ENCODE measurements at places on chromosomes 4 and X.

DNA sequence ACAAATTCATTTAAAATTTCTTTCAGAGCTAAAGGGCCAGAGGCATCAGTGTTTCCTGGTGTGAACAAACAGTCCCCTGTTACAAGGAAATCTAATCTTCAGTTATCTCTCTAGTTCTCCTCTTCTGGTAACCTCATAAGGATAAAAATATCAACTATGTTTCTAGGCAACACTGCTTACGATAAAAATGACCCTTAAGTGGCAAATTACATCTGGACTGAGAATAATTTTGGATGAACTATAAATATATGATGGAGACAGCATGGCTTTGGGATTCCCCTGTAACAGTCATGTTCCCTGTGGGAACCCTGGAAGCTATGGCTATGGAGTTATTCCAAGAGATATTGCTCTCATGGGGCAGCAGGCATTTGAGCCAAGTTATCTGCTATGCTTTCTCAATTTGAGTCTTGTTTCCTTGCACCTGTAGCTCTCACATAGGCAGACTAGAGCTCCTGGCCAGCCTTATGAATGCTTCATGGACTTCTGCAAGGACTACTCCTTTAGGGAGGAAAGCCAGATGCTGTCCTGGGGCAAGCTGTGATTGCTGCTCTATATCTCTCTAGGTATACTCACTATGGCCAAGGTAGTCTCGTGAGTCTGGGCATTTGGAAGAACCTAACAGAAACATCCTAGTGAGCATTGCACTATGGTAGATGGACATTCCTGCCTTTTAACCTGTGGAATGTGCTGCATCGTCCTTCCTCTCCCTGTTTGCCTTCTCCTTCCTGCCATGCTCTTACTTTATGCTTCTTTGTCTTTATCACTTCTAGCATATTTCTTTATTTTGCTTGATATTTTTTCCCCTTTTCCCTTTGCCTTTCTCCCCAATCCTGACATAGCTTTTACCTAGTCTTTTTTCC lies 14.2 kb downstream of the C4orf33 start:
- no peak for DNase-seq

- DNase-seq: no peak
Measured at GRCh38 chrX:109327251-109327650, 154.6 kb downstream of the GUCY2F start.

- no peak for DNase-seq
Measured at GRCh38 chr4:101224358-101225218, 122.7 kb downstream of the PPP3CA start.

DNA sequence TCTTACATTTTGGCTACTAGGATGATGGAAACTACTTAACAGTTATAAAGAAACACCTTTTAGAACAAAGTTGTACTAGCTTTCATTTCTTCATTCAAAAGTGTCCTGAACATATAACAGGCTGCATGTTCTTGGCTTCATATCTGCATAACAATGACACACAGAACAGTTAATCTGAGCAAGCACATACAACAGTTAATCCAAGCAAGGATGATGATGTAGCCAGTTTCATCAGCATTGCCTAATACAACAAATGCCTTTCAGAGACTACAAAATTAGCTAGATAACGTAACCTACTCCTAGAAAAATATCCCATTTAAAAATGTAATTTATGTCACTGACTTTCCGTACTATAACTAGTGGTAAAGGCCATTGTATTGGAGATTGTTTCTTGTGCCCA lies 182.1 kb downstream of the SCFD2 start:
- no peak for DNase-seq

- no peak for DNase-seq
Measured at GRCh38 chr4:85445050-85445639, 29.8 kb upstream of the ARHGAP24 start.

GRCh38 chrX:13965531-13965930 lies 64.2 kb downstream of the GEMIN8 start:
- DNase-seq: no peak

DNA sequence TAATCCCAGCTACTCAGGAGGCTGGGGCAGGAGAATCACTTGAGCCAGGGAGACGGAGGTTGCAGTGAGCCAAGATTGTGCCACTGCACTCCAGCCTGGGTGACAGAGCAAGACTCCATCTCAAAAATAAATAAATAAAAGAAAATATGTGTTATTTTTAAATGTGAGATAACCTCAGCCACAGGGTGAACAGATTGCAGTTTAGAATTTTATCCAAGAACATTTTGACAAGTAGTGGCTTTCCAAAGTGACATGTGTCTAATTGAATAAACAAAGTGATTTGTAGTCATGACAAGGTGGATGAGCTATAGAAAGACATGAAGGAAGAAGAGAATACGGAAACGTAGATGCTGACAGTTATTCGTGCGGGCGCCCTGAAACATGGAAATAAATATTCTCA lies 176.1 kb downstream of the DCTD start:
- DNase-seq: no peak

- DNase-seq: no peak
Measured at GRCh38 chrX:153744210-153745066, 19.6 kb upstream of the PLXNB3 start.

- no peak for DNase-seq
Measured at GRCh38 chr4:59339631-59340030, 1860.5 kb upstream of the ADGRL3 start.

- DNase-seq: no peak
Measured at GRCh38 chrX:99271641-99272040, 1138.4 kb downstream of the PCDH19 start.

DNA sequence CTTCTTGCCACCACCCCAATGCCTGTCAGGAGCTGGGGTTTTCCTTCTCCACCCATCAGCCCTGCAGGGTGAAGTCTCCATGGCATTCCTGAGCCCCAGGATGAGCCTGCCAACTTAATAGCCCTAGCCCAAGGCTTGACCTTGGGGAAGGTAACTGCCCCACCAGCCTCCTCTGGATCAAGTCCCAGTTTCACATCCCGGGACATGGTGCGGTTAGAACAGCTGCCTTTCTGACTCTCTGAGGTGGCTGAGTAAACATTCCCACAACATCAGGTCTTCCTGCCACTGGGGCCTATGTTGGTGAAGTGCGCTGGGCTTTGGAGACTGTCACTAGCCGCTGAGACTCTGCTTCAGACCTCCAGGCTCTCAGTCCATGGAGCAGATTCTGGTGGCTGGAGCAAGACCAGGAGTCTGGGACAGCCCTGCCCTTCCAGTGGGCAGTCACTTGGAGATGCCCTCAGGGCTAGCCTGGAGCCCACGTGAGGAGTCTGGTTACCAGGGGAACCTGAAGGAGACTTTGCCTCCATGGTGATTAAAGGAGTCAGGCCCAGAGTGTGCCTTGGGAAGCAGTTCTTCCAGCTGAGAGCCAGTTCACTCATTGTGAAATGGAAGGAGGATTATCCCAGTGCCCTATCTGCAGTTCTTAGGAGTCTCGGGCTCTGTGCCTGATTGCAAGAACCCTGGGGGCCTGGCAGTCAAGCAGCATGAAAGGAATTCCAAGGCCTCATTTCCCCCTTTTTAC lies 56.8 kb downstream of the SMIM20 start:
- DNase-seq: no peak

DNA sequence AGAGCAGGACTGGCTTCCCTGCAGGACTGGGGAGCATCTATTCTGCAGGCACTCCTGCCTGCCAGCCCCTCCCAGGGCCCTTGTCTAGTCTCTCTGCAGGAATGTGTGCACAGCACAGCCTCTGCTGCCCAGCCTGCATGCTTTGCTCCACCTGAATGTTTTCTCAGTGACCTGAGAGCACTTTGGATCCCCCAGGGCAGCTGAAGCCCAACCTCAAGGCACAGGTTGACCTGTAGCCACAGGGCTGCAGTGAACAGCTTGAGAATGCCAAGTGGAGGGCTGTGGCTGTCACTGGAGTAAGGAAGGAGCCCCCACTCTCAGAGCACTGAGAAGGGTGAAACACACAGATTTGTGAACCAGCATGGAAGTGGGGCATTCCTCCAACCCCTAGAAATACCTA lies 760.2 kb downstream of the STIM2 start:
- DNase-seq: no peak

DNA sequence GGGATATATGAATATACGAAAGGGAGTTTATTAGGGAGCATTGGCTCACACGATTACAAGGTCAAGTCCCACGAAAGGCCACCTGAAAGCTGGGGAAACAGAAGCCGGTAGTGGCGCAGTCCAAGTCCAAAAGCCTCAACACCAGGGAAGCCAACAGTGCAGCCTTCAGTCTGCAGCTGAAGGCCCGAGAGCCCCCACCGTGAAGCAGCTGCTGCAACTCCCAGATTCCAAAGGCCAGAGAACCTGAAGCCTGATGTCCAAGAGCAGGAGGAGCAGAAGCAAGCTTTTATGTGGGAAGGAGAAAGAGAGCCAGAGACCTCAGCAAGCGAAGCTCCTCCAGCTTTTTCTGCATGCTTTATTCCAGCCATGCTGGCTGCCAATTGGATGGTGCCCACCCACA lies 275.8 kb downstream of the PTTG2 start:
- DNase-seq: no peak

- DNase-seq: no peak
Measured at GRCh38 chr4:76799718-76800117, 98.2 kb downstream of the SOWAHB start.

GRCh38 chrX:145727476-145727875 lies 90.2 kb upstream of the SLITRK2 start:
- DNase-seq: no peak

DNA sequence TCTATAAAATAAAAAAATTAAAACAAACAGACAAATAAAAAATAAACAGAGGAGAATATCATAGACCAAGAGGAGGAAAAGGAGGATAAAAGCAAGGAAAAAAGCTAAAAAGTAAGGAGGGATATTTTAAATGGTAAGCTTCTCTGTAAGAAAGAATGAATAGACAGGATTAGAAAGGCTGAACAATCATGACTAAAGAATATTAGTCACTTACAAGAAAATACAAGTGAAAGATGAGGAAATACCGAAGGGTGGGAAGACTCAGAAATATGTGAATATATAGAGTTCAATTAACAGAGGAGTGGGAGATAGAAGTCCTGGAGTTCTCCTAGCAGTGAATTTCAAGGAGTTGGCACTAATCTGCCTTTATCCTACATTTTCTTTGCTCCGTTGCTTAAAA lies 162.6 kb downstream of the RTL3 start:
- DNase-seq: no peak

GRCh38 chrX:67536564-67536963 lies 7.3 kb upstream of the AR start:
- no peak for DNase-seq

GRCh38 chr4:109444182-109444844 lies 10.7 kb downstream of the SEC24B start:
- DNase-seq: no peak

- DNase-seq: no peak
Measured at GRCh38 chr4:11042760-11043159, 358.2 kb upstream of the CLNK start.

- DNase-seq: peak; percentile 29
Measured at GRCh38 chr4:94452476-94453371, 982 bp downstream of the PDLIM5 start.

DNA sequence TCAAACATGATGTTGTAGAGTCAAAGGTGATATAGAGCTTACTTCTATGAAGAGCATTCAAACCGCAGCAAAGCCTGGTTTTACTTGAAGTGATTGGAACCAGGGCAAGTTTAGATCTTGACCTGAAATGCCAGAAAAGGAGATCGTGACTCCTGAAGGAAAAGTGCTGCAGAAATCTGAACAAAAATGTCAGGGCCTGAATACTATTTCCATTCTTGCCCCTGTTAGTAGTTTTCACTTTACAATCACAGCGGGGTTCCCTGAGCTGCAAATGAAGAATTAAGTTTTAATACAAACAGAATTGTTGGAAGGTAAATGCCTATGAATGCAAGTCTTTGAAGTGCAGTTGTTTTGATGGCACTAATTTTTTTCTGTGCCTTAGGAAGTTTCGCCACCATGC lies 4.1 kb downstream of the SLIT2 start:
- DNase-seq: no peak

DNA sequence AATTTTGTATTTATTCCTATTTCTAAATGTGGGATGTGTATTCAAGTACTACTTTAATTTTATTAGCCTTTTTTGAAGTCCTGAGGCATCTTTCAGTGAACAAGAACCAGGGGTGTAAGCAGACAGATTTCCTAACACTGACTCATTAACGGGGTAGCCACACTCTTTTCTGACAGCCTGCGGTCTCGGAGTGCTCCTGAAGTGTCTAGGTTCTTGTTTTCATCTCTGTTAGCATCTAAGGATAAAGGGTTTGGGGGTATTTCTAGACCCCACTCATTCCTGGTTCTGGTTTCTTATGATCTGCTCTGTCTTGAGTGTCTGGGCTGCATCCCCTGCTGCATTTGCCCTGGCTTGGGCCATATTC lies 71.9 kb downstream of the GC start:
- no peak for DNase-seq

- DNase-seq: no peak
Measured at GRCh38 chr4:92236877-92237276, 66.9 kb upstream of the GRID2 start.

GRCh38 chr4:89316931-89317366 lies 9.3 kb upstream of the GPRIN3 start:
- no peak for DNase-seq

DNA sequence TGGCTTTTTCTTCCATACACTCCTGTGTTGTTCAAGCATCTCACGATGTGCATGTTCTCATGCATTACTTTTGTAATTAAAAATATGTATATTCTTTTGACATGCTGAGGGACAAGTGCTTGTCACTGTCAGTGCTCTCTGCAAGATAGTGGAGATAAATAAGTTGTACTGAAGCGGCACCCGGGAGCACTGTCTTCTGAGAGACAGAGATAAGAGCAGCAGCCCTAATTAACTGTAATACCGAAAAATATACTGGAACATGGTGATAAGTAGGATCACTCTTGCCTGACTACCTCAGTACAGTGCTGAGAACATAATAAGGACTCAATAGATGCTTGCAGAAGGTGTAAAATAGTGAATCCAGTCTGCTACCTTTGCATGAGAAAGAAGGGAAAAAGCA lies 9.4 kb upstream of the GPR173 start:
- DNase-seq: no peak

DNA sequence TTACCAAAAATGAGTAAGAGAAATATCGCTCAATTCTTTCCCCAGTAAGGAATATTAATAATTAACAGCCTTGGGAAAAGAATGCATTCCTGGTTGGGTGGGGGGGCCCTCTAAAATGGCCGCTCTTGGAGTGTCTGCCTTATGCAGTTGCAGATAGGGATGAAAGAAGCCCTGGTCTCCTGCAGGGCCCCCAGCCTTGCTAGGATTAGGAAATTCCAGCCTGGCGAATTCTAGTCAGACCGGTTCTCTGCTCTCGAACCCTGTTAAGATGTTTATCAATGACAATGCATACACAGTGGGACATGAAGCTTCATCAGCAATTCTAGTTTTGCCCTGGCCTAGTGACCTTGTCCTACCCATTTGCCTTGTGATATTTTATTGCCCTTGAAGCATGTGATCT lies 1047.7 kb upstream of the GRID2 start:
- no peak for DNase-seq

GRCh38 chr4:48195374-48195773 lies 61.3 kb upstream of the TXK start:
- peak; percentile 76 for DNase-seq
